CD4-positive, alpha-beta T cell treated with Interleukin-12 subunit alpha and Interleukin-12 subunit beta, for 1 hour (primary cell): ENCODE measurements at places on chromosomes 1 and 21.
A peak's percentile ranks its signal among the peaks of the same experiment; 100 is the strongest.

GRCh38 chr1:96808191-96808590 lies 86.6 kb downstream of the PTBP2 start:
- DNase-seq = no peak

- peak; percentile 73 for DNase-seq
Measured at GRCh38 chr1:235998812-235999211, 66.1 kb downstream of the NID1 start.

DNA sequence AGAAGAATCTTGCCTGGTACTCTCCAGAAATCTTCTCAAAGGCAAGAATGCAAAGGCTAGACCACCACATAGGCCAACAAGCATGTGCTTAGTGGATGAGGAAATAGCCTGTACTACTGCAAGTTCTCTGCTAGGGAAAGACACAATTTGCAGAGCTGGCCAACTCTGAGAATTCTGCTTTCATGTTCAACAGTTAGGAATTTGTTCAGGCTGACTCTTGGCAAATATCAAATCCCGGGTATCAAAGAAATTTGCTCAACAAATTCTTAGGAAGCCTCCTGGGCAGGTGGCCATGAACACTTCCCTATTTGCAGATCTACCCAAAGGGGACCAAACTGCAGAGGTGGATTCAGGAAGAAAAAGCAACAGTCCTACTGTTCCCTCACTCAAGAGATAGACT lies 15.0 kb upstream of the H3-3A start:
- DNase-seq = no peak

DNA sequence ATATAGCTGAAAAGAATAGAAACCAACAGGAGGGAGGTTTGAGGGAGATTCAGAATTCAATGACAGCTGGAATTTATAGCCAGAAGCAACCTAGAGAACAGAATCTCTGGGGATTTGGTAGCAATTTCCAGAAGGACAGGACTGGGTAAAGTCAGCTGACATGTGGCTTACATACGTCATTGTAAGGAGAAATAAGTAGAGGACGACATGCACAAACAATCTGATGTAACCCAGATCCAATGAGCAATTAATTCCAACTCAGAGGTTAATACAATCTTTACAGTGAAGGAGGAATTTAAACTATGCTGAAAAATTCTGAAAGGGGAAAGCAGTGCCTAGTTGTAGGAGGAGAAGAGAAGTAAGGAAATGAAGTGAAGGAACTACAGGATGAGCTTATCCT lies 383.9 kb downstream of the PTBP2 start:
- DNase-seq = no peak

DNA sequence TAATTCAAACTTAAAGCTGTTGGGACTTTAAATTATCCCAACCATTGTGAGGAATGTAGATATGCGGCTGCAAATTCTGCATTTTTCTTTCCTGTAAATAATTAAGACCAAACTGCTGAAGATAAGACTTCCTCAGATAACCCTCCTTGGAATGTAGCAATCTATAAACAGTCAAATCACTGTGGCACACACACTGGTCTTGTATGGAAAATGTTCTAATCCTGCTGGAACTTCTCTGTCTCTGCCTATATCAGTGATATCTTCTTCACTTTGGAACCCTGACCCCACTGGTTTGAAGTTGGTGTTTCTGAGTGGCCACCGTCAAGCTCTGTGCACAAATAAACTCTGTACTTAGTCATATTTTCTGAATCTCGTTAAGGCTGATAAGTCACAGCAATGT lies 32.9 kb downstream of the HSF2BP start:
- DNase-seq = no peak

DNA sequence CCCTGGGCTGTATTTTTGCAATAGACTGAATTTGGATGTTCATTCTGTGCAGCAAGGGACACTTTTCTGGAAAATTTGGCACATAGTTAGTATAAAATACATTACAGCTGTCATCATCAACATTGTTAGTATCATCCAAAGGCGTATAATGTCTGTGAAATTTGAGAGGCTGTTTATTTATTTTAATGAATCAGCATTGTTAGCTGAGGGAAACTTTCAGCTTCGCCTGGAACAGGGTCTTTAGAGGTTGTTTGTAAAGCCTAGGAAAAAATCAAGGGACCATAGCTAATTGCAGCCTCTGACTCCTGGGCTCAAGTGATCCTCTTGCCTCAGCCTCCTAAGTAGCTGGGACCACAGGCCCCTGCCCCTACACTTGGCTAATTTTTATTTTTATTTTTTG lies 106.8 kb upstream of the USP24 start:
- no peak for DNase-seq

GRCh38 chr1:99851850-99852454 lies 1.8 kb downstream of the AGL start:
- DNase-seq = no peak

DNA sequence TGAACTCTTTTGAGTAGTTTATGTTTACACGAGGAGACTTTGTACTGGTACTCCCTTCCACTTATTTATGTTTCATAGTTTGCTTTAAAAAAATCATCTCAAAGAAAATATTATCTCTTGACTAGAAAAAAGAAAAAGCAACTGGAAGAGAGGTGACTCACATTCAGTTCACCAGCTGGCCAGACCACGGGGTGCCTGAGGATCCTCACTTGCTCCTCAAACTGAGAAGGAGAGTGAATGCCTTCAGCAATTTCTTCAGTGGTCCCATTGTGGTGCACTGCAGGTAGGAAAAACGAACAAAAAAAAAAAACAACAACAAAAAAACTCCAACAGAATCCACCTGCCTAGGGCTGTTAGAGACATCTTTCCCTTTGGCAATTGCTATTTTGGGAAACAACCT lies 102.9 kb downstream of the PTPRC start:
- DNase-seq = no peak
